Stimulated activated CD8-positive, alpha-beta memory T cell treated with anti-CD3 and anti-CD28 coated beads, Interleukin-15, amount 100 ng/mL, for 4 hours (primary cell): ENCODE measurements at places on chromosomes 7 and 10.

DNA sequence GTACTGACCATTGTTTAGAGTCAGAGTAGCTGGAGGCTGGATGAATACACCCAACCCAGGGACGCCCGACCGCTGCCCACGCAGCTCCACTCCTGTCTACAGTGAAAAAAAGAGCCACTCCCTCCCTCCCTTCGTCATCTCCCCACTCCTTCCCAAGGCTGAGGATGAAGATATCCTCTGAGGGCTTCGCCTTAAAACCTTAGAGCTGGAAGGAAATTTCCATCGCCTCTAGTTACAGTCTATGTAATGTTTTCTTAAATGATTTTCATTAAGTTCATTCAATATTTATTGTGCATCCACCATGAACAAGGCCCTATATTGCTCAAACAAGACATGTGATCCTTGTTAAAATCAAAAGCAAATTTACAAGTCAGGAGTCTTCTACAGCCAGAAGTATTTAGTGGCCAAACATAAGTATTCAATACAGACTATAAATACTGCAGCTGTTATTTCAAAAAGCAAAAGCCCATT lies 11.3 kb upstream of the SLIT1 start:
- DNase-seq: no peak

GRCh38 chr7:1121886-1122831 lies 34.2 kb downstream of the GPER1 start:
- DNase-seq: no peak

- no peak for DNase-seq
These were observed 48.8 kb downstream of the DAGLB start for GRCh38 chr7:6398943-6399342.

GRCh38 chr10:101099901-101100300 lies 31.2 kb upstream of the TLX1 start:
- no peak for DNase-seq

DNA sequence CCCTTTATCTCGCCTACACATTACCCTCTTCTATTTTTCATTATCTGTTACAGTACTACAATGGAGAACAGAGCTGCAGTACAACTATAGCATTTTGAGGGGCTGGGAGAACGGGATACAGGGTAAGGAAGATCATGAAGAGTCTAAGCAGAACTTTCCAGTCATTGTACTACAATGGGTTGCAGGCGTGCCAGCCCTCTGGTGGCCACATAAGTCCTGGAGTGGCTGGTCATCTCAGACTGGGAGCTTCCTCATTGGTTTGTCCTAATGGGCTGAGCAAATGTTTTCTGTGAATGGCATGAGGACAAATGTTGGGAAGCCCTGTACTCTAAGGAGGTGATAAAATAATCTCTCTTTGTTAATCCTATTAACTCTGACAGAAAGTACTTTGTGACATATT lies 33.0 kb downstream of the TMEM106B start:
- DNase-seq: no peak

GRCh38 chr10:111392910-111393309 lies 316.1 kb downstream of the ADRA2A start:
- DNase-seq: no peak

GRCh38 chr7:148802101-148802493 lies 82.0 kb downstream of the EZH2 start:
- no peak for DNase-seq

- no peak for DNase-seq
These were observed 65.1 kb downstream of the CLEC2L start for GRCh38 chr7:139588632-139589031.

DNA sequence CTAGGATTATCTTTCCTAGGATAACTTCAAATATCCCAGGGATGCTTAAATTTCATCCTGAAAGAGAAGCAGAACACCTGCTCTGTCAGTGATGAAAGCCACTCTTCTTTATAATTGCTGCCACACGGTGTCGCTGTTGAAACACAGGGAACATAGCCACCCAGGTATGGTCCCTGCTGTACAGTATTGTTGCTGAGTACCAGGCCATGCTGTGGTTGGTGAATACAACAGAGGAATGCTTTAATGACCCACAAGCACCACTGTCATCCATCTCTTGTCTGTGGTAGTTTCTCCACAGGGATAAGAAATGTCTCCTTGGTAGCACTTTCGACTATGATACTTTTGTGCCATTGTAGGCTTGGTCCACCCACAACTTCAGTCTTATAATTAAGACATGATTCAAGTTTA lies 70.6 kb upstream of the STARD3NL start:
- DNase-seq: peak; percentile 36

- no peak for DNase-seq
These were observed 19.3 kb downstream of the VIPR2 start for GRCh38 chr7:159125104-159125954.

DNA sequence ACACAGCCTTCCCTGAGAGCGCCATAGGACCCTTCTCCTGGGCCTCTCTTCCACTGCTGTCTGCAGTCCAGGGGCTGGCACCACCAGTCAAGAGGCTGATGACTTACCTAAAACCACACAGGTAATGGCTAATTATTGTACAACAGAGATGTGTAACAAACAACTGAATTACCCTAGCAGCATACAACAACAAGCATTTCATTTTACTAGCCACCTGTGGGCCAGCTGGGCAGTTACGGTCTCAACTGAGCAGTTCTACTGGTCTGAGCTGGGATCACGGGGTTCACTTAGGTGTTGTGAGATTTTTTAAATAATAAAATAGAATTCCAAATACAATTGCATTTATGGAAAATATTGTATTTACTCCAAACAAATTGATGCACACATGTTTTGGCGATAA lies 431.9 kb downstream of the TNS3 start:
- no peak for DNase-seq

- DNase-seq: peak; percentile 59
These were observed 10.8 kb downstream of the TLX1 start for GRCh38 chr10:101141616-101142532.

- no peak for DNase-seq
These were observed 119.0 kb downstream of the HTR7 start for GRCh38 chr10:90738885-90739284.

DNA sequence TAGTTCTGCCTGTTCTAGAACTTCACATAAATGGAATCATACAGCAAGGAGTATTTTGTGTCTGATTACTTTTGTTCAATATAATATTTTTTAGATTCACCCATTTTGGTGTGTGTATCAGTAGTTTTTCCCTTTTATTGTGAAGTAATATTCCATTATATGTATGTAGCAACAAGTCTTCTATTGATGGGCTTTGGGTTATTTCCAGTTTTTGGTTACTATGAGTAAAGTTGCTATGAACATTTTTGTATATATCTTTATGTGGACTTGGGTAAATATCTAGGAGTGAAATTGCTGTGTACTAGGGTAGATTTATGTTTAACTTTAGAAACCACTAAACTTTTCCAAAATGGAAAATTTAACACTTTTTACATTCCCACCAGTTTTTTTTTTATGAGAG lies 35.7 kb downstream of the ADK start:
- no peak for DNase-seq

DNA sequence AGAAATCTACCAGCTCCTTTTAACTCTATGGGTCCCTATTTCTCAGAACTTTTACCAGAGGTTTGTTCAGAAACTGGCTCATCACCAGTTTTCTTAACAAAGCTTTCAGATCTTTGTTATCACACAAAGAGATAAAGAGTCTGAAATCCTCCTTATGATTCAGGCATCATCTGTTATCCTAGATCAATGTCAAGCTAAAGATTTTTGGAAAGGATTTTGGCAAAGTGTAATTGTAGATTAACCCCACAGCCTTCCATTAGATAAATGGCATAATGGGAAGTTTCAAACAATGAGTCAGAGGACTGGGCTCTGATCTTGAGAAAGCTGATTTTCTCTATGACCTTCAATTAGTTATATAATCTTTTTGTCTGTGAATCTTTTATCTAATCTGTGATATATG lies 192.2 kb downstream of the NXPH1 start:
- DNase-seq: no peak

DNA sequence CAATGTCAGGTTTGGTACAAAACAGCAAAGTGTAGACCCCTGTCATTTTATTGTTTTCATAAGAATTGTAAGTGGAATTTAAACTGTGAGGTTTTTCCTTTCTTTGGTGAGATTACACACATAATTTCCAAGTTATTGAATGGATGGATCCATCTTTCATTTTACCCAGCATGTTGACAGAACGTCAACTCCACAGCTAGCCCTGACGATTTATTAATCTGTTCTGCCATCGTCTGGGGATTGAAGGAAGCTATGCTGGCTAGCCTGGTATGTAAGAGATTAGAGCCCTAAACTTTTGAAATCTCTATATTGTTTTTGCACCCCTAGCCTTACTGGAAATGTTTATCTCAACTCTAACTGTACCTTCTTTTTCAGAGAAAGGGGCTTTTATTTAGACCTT lies 8.6 kb downstream of the WNT16 start:
- DNase-seq: no peak

DNA sequence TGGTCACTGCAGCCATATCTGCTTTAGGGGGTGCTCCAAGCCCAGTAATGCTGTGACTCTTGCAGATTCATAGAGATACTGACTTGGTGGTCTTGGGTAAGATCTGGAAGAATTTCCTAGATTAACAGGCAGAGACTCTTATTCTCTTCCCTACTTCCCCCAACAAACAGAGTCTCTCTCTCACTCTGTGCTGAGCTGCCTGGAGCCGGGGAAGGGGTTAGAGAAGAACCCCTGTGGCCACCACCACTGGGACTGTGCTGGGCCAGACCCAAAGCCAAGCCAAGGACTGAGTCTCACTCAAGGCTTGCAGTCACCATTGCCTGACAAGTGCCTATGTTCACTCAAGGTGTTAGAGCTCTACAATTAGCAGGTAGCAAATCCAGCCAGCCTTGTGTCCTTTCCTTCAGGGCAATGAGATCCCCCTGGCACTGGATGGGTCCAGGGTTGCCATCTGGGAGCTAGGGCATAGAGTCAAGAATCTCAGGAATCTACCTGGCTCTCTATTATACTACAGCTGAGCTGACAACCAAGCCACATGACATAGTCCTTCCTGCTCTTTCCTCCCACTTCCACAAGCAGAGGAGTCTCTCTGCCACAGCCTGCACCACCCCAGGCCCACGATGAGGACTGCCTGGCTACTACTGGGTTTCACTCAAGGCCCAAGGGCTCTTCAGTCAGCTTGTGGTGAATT lies 41.4 kb upstream of the TECTB start:
- no peak for DNase-seq

DNA sequence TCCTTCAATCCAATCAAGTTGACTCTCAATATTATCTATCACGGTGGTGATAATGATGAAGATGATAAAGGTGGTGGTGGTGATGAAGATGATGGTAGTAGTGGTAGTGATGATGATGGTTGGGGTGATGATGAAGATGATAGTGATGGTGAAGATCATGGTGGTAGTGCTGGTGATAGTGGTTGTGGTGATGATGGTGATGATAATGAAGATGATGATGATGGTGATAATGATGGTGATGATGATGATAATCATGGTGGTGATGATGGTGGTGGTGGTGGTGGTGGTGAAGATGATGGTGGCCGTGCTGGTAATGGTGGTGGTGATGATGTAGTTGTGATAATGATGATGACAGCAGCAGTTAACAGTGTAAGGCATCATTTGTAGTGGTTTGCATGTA lies 29.8 kb upstream of the SDK1 start:
- DNase-seq: no peak

DNA sequence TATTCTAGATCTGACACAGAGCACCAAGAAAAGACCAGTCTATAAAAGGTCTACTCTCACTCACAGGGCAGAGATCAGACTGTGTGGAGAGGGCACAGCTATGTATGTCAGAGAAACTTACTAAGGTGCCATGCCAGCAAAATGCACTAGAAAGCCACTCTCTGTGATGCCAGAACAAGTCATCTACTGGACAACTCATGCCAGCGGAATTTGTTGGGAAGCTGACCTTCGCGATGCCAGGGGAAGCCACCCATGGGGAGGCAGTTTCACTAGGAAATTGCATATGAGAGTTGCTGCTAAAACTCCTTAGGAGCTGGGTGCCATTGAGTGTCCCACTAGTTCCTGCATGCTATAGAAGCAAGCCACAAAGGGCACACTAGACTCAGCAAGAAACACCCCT lies 58.5 kb downstream of the MICU1 start:
- no peak for DNase-seq

DNA sequence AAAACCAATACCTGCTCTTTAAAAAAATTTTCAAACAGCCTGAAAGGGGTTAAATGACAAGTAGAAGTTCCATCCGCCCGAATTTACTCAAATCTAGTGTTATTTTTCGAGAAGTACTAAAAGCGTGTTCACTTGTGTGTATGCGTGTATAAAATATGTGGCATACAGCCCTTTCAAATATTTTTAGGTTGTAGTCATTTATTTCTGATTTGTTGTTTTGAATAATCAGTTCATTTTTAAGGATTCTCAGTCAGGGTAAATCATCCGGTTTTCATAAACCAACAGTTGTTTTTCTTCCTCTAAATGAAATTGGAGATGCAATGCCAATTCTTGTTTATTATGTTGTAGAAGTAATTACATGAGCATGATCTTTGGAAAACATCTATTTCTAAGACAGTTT lies 6.9 kb upstream of the SUN1 start:
- DNase-seq: no peak

DNA sequence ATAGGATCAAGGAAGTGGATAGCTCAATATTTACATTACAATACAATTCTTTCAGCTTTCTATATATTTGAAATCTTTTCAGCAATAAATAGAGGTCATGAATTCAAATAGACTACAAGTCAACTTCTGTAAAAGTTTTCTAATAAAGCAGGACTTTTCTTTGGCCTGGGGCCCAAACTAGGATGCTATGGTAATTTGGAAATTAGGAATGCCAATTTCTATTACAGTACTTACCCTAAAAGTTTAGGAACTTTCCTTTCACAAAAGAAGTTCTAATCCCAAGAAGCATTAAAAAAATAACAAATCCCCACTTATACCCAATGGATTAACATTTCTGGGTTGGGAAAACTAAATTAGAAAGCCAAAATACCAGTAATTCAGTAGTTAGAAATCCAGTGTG lies 40.5 kb downstream of the SLC39A12 start:
- DNase-seq: no peak

GRCh38 chr7:407721-408539 lies 111.7 kb downstream of the PDGFA start:
- DNase-seq: no peak

DNA sequence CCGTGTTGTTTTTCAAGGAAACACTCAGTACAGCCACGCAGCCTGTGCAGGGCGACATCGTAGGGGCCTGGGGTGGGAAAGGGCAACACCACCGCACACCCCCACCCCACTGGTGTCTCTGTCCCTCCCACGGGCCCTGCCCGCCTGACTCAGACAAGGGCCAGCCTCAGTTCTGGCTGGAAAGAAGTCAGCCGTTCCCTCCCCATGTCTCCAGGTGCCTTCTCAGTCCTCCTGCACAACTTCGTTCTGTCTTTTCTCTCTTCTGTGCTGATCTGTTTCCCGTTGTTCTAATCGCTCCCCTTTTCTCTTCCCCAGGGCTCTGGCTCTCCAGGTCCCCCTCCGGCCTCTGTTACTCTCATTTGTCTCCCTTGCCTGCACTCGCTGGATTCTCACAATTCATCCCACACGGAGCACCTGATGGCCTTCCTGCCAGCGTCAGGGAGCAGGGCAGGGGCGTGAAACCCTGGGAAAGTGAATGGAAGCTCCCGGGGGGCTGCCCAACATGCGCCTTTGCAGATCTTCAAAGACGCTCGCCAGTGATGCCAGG lies 97.7 kb downstream of the WDR37 start:
- DNase-seq: no peak
